Caudate nucleus (tissue), 63 donors: ENCODE measurements at places on chromosomes 4 and X.

DNA sequence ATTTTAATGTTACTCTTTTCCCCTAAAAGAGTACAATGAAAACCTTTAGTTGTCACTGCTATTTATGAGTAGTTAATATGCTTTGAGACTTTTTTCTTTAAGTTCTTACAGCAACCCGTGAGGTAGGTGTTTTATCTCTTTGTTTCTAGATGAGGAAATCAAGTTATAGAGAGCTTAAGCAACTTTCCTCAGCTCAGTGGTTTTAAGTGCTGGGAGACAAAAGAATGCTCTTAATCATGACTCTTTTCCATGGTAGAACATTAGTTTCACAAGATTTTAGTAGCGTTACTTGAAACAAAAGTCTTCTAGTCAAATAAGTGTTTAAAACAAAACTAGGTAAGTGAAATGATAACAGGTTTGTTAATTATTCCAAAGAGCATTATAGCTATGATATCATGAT is 354.7 kb upstream of the PITX2 start:
- DNase-seq = no peak

DNA sequence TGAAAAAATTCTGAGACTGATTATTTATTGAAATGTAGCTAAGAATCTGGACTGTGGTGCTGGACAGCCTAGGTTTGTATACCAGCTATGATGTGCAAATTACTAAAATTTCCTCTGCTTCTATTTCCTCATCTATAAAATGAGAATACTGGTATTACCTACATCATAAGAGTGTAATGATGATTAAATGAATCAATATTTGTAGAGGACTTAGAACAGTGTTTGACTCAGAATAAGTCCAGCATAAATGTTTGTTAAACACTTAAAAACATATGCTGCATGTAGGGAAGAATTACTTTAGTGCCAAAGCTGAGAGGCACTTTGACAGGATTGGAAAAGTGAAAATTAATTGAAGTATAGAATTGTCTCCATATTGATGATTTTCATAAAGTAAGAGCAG is 55.3 kb upstream of the TMPRSS11F start:
- DNase-seq = no peak

DNA sequence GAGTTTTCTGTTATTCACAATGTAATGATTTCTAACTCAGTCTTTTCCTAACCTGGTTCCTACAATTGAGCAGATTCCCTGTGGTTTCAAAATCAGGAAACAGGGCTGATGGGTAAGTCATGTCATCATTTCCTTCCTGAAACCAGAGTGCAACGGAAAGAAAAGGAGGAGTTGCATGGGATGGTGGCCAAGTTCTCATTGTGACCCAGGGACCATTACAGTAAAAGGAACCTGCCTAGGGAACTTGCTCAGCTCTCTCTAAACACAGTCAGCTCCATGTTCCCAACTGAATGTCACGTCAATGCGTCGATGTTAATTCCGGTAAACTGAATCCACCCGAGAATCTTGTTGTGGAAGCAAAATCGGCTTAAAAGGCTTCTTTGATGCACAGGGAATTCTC is 51.2 kb downstream of the LGI2 start:
- DNase-seq = no peak

DNA sequence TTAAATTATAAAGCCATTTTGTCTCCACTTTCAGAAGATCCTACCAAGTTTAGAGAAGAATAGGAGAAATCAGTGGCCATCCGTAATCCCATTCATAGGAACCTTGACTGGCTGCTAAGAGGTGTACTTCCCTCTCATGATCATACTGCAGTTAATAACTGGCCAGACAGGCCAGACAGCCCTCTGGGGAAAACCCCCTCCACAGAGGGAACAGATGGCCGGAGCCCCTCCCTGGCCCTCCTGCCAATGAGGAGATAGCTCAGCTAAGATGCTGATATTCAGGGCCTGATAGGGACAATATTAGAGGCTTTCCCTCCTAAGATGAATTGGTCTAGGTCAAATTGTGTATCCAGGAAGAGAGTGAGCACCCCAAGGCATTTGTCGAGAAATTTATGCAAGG is 200.0 kb upstream of the MAOA start:
- DNase-seq = no peak

- DNase-seq = no peak
These were observed 273.8 kb upstream of the CLNK start for GRCh38 chr4:10958226-10958856.

- DNase-seq = no peak
These were observed 66.0 kb upstream of the UNC5C start for GRCh38 chr4:95614684-95615205.
